Right lobe of liver (tissue), 6 donors: ENCODE measurements at places on chromosomes 7 and 10.

GRCh38 chr10:28135258-28135657 is 136.4 kb upstream of the ODAD2 start:
- H3K27ac ChIP-seq: no peak overlapping the region
- H3K36me3 ChIP-seq: no peaks in the 10 kb centered on the region
- H3K4me1 ChIP-seq: no peaks in the 10 kb centered on the region
- no peak for DNase-seq
- H3K27me3 ChIP-seq: no peaks in the 10 kb centered on the region
- H3K4me3 ChIP-seq: no peak overlapping the region

GRCh38 chr10:27474741-27475140 is 29.4 kb upstream of the RAB18 start:
- no peak overlapping the region for H3K4me3 ChIP-seq
- H3K36me3 ChIP-seq: no peaks in the 10 kb centered on the region
- no peak overlapping the region for H3K27ac ChIP-seq
- no peaks in the 10 kb centered on the region for H3K4me1 ChIP-seq
- no peaks in the 10 kb centered on the region for H3K27me3 ChIP-seq
- DNase-seq: no peak

- H3K27ac ChIP-seq: no peak overlapping the region
- H3K4me3 ChIP-seq: no peak overlapping the region
- DNase-seq: no peak
- no peaks in the 10 kb centered on the region for H3K36me3 ChIP-seq
- no peaks in the 10 kb centered on the region for H3K27me3 ChIP-seq
These were observed 90.1 kb downstream of the PRLHR start for GRCh38 chr10:118505363-118505762.

DNA sequence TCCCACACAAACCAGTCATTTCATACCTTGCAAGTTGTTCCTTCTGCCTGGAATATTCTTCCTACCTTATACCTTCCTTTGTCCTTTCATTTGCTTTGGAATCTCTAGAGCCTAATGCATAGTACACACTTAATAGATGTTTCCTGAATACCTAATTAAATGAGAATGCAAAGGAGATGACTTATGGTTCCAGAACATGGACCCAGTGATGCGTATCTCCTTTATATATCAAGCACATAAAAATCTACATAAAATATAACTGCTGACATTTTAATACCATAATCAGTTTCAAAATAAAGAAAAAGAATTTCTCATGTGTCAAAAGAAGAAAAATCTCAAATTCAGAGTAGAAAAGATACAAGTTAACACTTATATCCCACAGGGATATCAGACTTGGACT is 110.6 kb upstream of the ASAH2 start:
- H3K4me1 ChIP-seq: no peaks in the 10 kb centered on the region
- H3K27me3 ChIP-seq: no peaks in the 10 kb centered on the region
- no peaks in the 10 kb centered on the region for H3K36me3 ChIP-seq
- no peak overlapping the region for H3K4me3 ChIP-seq

GRCh38 chr7:77537136-77537777 is at the start of gene PTPN12:
Gene PTPN12 (plus strand): TSS chr7:77537295. CDS start chr7:77537547, 252 bp downstream.
- H3K27me3 ChIP-seq: no peaks in the 10 kb centered on the region
- H3K27ac ChIP-seq: peak within 1 kb of the TSS; percentile 98
- DNase-seq: peak; percentile 84
- H3K36me3 ChIP-seq: no peaks in the 10 kb centered on the region

GRCh38 chr7:158424531-158424930 is 163.1 kb downstream of the PTPRN2 start:
- no peak for DNase-seq
- no peaks in the 10 kb centered on the region for H3K4me1 ChIP-seq
- H3K27ac ChIP-seq: no peak overlapping the region
- H3K4me3 ChIP-seq: no peak overlapping the region

GRCh38 chr7:92498557-92498956 is 20.8 kb upstream of the ERVW-1 start:
- H3K36me3 ChIP-seq: peaks cover 3% of the 10 kb centered on the region
- no peak overlapping the region for H3K4me3 ChIP-seq
- no peak overlapping the region for H3K27ac ChIP-seq
- DNase-seq: no peak
- no peaks in the 10 kb centered on the region for H3K4me1 ChIP-seq
- H3K27me3 ChIP-seq: no peaks in the 10 kb centered on the region

DNA sequence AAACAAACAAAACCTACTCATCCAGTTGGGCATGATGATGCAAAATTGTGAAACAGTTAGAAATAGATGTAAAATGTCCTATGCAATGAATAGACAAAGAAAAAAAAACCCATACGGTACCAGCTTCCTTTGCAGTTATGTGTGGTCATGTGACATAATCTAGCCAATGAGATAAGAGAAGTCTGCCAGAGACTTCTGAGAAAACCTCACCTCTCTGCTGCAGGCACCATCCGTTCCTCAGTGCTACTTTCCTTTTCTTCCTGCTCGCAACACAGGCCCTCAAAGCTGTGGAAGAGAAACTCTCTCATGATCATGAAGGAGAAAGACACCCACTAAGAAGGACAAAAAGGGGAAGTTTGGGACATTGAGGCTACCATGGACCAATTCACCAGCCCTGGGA is 76.8 kb upstream of the CARD11 start:
- no peaks in the 10 kb centered on the region for H3K4me1 ChIP-seq
- H3K27me3 ChIP-seq: no peaks in the 10 kb centered on the region
- H3K27ac ChIP-seq: no peak overlapping the region
- no peak for DNase-seq

DNA sequence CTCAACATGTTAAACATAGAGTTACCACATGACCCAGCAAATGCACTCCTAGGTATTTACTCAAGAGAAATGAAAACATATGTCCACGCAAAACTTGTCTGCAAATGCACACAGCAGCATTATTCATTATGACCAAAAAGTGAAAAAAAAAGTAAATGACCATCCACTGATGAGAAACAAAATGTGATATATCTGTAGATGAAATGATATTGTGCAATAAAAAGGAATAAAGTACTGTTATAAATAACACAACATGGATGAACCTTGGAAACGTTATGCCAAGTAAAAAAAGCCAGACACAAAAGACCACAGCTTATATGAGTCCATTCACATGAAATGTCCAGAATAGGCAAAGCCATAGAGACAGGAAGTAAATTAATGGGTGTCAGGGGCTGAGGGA is 61.4 kb upstream of the SKAP2 start:
- H3K36me3 ChIP-seq: no peaks in the 10 kb centered on the region
- no peak for DNase-seq
- no peak overlapping the region for H3K4me3 ChIP-seq
- no peaks in the 10 kb centered on the region for H3K4me1 ChIP-seq
- H3K27me3 ChIP-seq: no peaks in the 10 kb centered on the region
- H3K27ac ChIP-seq: no peak overlapping the region

DNA sequence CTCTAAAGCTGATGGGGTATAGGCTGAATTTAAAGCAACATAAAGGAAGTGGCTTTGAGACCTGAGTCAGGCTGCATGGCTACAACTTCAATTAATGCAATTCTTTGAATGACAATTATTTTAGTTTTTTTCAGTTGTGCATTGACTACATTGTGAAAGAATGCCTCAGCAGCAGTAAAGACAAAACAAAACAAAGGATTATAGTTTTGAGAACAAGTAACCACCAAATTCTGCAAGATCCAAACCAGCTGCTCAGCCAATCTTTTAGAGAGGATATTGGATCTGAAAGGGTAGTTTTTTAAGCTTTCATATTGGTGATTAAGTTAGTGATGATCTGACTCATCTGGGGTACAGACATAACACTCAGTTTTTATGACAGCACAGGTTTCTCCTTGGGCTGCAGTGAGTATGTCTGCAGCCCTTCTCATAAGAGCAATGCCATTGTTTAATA is 40.6 kb upstream of the ABCA13 start:
- no peaks in the 10 kb centered on the region for H3K4me1 ChIP-seq
- no peaks in the 10 kb centered on the region for H3K36me3 ChIP-seq
- no peak for DNase-seq
- H3K4me3 ChIP-seq: no peak overlapping the region

DNA sequence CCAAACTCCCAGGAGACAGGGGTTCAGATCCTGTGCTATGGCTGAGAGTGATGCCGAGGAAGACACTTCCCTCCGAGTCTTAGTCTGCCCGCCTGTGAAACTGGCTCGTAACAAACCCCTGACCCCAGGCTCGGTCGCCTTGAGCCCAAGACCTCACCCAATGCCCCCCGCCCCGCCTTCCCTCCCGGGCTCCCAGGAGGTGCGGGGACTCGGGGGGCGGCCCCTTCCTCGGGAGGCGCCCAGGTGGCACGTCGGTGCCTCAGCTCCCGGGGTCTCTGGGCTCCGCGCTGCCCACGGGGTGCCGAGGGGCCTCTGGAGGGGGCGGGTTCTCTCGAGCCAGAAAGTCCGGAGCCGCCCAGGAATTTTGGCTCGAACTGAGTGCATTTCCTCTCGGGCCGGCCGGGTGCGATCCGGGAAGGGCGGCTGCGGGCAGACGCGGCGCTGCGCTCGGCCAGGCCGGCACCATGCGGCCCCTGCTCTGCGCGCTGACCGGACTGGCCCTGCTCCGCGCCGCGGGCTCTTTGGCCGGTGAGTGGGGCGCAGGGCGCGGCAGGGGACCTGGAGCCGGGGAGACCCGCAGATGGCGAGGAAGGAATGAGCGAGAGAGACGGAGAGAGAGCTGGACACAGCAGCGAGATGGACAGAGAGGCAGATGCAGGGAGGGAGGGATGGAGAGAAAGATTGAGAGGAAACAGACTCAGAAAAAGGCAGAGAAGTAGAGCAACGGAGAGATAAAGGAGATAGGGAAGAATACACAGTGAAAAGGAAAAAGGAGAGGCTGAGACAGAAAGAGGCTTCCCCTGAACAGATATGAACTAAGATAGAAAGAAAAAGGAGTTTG is at the start of gene PLAC9:
TSS of gene PLAC9 (plus strand) at position 432 of the 841 bp plus-strand sequence. CDS start at position 465, 33 bp downstream.
- peak; percentile 35 for DNase-seq
- H3K36me3 ChIP-seq: no peaks in the 10 kb centered on the region
- H3K27me3 ChIP-seq: no peaks in the 10 kb centered on the region
- no peaks in the 10 kb centered on the region for H3K4me1 ChIP-seq

DNA sequence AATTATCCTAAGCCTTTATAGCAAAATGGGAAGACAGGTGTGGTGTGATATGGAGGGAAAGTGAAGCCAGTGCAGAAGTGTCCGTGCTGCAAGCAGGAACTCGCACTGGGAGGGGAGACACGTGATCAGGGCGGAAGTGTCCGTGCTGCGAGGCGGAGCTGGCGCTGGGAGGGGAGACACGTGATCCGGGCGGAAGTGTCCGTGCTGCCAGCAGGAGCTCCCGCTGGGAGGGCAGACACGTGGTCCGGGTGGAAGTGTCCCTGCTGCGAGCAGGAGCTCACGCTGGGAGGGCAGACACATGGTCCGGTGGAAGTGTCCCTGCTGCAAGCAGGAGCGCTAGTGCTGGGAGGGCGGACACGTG is 40.5 kb upstream of the PRKAR1B start:
- DNase-seq: no peak
- no peaks in the 10 kb centered on the region for H3K4me1 ChIP-seq
- no peak overlapping the region for H3K4me3 ChIP-seq
- no peak overlapping the region for H3K27ac ChIP-seq
- H3K36me3 ChIP-seq: no peaks in the 10 kb centered on the region

DNA sequence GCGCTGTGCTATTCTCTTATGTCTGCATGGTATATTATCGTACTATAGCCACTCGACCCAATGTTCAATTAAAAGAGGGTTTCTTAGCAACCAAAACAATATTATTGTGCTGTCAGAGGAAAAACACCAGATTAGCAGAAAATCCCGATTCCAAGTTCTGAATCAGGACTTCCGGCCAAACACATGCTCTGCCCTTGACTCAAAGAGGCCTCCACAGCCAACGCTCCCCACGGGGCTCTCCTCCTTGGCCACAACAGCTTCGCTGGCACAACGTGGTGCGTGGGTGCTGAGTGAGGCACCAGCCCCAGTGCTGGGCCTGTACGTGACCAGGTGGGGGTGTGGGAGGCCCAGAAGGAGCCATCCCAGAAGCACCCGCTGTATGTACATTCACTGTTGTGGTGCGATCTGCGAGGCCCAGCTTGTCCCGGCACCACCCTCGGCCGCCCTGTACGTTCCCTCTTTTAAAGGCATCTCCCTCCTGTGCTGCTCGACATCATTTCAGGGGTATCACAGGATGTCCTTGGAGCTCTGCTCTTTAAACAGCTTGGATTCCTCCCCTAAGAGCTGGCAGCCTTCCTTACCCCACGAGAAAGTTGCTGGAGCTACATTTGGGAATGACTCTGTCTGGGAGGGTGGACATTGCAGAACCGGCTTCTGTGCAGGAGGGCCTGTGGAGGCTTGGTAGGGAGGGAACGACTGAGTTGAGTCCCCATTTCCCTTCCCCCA is 736.2 kb downstream of the PARD3 start:
- H3K36me3 ChIP-seq: no peaks in the 10 kb centered on the region
- no peak for DNase-seq
- no peak overlapping the region for H3K27ac ChIP-seq
- H3K27me3 ChIP-seq: no peaks in the 10 kb centered on the region
- peaks cover 11% of the 10 kb centered on the region for H3K4me1 ChIP-seq

DNA sequence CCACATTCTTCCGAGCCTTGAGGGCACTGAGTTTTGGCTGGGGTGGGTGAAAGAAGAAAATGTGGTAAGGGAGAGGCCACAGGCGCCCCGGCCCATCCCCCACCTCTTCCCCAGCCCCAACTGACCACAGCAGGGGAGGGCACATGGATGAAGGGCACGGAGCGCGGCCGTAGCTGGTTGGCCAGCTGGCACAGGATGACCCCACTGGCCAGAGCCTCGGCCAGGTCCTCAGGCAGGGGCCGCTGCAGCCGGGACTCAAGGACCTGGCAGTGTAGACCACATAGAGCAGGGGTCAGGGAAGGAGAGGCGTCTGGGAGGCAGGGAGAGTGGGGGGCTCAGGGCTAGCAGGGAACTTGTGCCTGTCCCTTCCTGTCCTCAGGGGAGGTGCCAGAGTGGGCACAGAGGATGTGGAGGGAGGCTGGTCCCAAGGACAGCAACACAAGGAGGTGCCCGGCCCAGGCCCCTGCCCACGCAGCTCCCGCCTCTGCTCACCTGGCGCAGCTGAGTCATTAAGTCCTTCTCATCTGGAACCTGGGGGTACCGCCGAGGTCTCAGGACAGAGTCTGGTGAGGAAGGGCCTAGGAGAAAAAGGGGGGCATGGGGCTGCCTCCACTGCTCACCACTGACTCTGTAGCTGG is 2.2 kb upstream of the SAP25 start:
- DNase-seq: no peak
- H3K4me1 ChIP-seq: peaks cover 6% of the 10 kb centered on the region

DNA sequence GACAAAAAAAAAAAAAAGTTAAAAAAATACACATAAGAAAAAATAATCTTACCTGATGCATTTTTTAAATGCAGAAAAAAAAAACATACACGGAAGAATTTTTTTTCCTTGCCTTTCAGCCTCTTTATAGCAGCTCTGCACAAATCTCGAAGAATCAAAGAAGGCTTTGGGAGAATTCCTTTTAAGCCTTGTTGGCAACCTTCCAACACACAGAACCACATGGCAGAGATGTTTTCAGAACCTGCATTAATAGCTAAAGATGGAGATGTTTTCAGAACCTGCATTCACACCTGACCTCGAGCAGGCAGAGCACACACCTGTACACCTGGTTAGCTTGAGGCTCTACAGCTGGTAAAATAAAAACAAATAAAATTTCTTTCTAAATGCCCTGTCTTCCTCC is 65.6 kb downstream of the DOCK4 start:
- no peaks in the 10 kb centered on the region for H3K4me1 ChIP-seq
- no peaks in the 10 kb centered on the region for H3K27me3 ChIP-seq
- no peaks in the 10 kb centered on the region for H3K36me3 ChIP-seq
- no peak overlapping the region for H3K4me3 ChIP-seq
- no peak for DNase-seq
- H3K27ac ChIP-seq: no peak overlapping the region

- H3K36me3 ChIP-seq: no peaks in the 10 kb centered on the region
- peaks cover 17% of the 10 kb centered on the region for H3K27me3 ChIP-seq
- H3K4me3 ChIP-seq: no peak overlapping the region
These were observed 695 bp downstream of the FAM237B start for GRCh38 chr7:90320418-90320800.
